ENCODE measurements at places on chromosomes 1 and 21. TPM values are rescaled to one million over a fixed set of nuclear protein-coding genes. Genes with fewer than 3 reads are reported as not detected.
A peak's percentile ranks its signal among the peaks of the same experiment; 100 is the strongest.

The CYP4A11 gene
- total RNA-seq, result not detected

GRCh38 chr1:66732407-66733166, 19.7 kb upstream of the DYNLT5 start:
- peak; percentile 21 for DNase-seq

DNA sequence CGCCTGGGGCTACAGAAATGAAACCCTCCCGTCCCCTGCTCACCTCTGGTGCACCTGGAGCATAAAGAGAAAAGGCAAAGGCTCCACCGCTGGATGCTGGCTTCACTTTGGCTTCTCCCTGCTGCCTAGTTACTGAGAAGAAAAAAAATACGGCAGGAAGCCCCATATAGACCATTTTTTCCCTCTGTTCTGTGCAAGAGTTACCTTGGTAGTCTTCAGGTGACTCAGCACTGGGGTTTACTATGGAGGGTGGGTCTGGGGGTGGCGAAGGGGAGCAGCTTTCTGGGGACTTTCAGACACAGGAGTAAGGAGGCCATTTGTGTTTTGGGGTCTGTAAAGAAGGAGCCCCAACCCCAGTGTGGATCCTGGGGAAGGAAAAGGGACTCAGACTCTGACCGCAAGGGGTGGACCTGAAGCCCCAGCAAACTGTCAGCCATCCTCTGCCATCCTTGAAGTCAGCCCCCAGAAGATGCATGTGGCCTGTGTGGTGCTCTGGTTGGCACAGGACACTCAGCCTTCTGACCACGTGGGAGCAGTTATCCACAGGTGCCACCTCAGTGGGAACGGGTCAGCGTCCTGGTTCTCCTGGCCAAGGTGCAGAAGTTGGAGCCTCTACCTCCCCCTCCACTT, 25.9 kb upstream of the EPS8L3 start:
- no peak for DNase-seq

DNA sequence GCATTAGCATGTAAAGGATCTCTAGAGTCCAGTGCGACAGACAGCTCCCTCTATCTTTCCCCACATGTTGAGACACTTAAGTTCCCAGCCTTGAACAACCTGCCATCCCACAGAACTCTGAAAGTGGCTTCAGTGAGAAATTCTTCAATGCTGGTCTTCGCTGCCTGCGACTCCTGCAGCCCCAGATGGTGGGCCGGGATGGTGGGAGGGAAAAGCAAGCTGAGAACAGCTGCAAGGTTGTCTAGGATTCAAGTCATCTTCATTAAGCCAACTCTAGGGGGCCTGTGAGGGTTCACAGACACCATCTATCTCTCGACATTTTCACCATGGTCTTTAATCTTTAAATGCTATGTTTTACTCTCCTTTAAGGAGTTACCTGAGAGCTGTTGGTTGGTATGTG, 185.5 kb upstream of the C1orf174 start:
- no peak for DNase-seq

DNA sequence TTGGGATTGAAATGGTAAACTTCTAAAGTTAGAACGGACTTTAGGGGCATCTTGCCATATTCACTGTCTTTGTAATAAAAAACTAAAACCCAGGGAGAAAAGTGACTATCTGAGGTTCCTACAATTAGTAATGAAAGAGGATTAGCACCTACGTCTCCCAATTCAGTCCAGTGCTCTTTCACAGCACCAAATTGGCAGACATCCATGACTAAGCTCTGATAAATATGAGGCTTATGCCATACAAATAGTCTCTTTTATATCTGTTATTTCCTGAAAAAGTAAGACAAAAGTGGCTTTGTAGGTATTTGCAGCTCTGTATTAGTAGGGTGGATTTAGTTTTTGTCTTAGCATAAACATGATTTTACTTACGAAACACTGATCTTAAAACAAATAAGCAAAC, 315.0 kb upstream of the NRIP1 start:
- no peak for DNase-seq

DNA sequence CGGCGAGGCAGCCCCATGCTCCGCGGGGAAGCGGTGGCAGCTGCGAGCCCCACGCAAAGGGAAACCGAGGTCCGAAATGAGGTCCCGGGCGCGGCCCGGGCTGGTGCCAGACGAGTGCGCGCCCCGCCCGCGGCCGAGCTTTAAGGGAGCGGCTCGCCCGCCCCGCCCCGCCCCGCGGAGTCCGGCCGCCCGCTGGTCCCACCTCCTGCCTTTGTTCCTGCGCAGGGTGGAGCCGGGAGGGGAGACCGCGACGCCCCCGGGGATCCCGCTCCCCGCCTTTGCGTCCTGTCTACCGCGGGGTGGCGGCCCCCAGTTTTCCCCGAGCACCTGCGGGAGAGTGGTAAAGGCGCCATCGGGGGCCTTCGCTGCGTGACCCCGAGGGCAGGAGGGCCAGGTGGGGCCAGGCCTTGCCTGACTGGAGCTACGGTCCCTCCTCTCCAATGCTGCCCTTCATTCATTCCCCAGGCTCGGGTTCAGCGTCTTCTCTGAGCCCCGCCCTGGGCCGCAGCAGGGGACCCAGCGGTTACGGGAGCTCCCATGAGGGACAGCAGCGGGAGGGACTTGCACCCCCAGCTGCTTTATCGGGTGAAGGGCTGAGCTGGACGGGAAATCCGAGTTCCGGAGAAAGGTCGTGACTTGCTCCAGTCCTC, at the start of gene HES2:
HES2 (minus strand) TSS at position 116 of the 650 bp plus-strand sequence; CDS start at position 17, 99 bp downstream.
- no peak for DNase-seq

DNA sequence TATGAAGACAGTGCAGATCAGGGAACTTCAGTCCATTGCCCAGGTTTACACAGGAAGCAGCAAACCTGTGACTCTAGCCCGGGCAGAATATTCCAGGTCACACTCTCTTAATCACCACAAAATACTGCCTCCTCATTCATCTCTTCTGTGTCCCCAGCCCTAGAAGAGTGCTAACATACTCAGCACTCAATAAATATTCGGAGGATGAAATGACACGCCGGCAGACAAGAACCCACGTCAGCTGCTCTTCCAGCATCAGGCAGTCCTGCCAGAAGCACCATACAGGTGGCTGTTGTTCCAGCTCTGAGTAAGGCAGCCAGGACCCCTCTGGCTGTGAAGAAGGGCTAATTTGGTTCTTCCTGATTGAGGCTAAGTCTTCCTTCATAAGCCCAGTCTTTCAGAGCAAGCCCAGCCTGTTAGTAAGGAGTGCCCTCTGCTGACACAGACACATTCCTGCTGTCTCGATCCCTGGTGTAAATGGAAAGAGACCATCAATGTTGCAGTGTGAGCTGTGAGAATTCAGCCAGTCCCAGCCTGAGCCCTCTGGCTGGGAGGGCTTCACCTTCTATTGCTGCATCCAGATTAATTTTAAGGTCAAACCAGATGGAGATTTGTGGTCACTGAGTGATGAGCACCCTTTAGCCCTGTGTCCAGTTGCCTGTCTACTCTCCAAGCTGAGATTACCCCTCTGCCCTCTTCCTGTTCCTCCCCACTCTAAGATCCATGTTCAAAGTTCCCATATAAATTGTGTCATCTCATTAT, 45.0 kb upstream of the KIRREL1 start:
- DNase-seq, result peak; percentile 41

DNA sequence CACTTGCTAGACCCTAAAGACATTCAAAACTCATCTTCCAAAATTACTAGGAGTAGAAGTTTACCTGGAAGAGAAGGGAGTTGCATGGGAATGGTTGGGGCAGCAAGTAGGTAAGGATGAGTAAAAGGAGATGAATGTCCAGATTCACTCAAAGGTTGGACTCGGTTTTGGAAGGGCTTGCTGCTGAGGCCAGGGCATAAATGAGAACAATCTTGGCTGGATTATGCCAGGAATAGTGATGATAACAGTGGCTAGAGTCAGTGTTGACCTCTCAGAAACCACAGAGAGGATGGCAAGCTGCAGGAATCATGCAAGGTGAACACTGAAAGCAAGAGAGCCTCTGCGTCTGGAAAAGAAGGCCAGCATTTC, 43.4 kb downstream of the C8A start:
- DNase-seq, result no peak

GRCh38 chr1:224259986-224260385, 70.0 kb downstream of the NVL start:
- DNase-seq, result peak; percentile 13
